ENCODE measurements at places on chromosomes 13 and 19.
A peak's percentile ranks its signal among the peaks of the same experiment; 100 is the strongest.

DNA sequence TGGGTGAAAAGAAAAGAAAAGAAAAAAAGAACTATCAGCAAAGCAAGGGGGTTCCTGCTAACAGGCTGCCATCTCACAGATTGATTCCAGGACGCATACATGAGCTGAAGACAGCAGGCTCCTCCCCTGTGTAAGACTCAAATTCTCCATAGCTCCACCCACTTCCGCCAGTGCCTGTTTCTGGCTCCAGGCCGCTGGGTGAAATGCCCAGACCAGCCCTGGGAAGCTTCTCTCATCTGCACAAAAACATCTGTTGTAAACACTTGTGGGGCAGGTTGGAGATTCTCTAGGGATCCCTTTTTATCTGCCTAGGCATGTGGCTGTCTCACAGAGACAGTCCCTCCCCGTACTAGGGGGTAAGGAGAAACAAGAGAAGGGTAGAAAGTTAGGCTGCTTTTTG lies 1054.4 kb upstream of the SPRY2 start:
- DNase-seq: peak; percentile 4

- DNase-seq: no peak
Measured at GRCh38 chr13:74256969-74257368, 122.8 kb upstream of the KLF12 start.

DNA sequence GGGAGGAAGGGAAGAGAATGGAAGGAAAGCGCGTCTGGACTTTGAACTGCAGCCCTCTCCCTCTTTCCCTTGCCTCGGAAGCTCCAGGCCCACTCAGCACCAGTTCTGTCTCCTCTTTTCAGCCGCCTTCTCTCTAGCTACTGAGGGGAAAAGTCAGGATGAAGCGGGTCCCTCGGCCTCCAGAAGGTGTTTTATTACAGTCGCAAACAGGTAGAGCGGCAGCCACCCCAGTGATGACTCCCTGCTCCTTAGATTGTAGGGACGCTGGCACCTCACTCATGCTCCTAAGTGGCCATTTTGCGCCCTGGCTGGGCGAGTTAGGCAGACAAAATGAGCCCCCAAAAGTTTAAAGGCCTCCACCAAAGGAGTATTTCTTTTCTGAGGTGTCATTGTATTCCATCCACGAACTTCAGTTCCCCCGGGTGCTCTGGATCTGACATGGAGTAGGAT lies 954 bp upstream of the STK24 start:
- no peak for DNase-seq

GRCh38 chr19:33628921-33629825 lies 7.4 kb downstream of the CHST8 start:
- DNase-seq: no peak

- DNase-seq: peak; percentile 47
Measured at GRCh38 chr13:111216166-111216960, 101.3 kb downstream of the ARHGEF7 start.

All from choroid plexus epithelial cell (primary cell).